Left cardiac atrium (tissue), 4 donors: ENCODE measurements at places on chromosomes 2 and 18. TPM values are rescaled to one million over a fixed set of nuclear protein-coding genes. Genes with fewer than 3 reads are reported as not detected.

DCDC2C gene
- total RNA-seq: not detected

- no peak for DNase-seq
Measured at GRCh38 chr18:6719910-6720683, 9.4 kb upstream of the ARHGAP28 start.

DNA sequence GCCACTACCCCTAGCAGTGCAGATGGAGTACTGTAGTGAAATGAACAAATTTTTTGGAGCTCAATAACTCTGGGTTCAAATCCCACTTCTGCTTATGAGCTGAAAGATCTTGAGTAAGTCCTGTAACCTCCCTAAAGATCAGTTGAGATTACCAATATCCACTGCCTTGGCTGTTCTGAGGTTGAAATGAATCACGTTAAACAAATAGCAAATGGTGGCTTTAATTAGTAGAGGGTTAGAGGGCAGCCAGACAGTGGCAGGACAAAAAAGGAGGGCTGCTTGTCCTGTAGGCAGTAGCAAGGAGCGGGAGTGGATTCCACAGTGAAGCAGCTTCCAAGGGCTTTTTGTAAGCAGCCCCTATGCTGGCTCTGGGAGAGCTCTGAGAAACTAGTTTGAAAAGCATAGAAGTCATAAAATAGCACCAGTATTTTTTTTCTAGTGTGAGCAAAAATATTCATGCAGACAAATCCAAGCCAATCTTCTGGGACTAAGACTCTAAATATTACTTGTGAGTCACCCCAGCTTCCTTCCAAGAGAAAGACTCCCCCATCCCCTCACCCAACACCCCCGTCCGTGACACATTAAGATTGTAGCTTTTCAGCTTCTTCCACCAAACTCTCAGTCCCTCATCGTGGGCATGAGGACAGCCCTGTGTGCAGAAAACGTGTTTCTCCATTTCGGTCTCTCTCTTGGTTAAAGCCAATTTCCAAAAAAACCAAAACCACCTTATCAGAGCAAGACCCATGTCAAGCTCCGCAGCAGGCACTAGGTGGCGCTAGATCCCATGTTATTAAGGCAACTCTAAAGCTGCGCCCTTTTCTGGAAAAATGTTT is 123.5 kb upstream of the LGALSL start:
- peak; percentile 78 for DNase-seq

DNA sequence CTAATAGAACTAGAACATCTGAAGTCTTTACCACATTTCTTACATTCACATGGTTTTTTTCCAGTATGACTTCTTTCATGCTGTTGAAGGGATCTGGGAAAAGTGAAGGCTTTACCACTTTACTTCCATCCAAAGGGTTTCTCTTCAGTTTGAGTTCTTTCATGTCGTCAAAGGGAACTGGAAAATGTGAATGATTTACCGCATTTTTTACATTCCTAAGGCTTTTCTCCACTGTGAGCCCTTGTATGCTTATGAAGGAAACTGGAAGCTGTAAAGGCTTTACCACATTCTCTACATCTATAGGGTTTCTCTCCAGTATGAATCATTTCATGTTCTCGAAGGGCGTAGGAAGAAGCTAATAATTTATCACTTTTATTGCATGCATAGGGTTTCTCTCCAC is 46.7 kb downstream of the NBEAL1 start:
- no peak for DNase-seq

- DNase-seq: no peak
Measured at GRCh38 chr2:6819668-6820067, 46.0 kb downstream of the CMPK2 start.
